ENCODE measurements at places on chromosomes 5 and 9. TPM values are rescaled to one million over a fixed set of nuclear protein-coding genes. Genes with fewer than 3 reads are reported as not detected.

GRCh38 chr5:150120617-150121447 lies 34.5 kb upstream of the CSF1R start:
- no peak for DNase-seq

GRCh38 chr5:170306381-170306831 lies 8.8 kb upstream of the LCP2 start:
- peak; percentile 64 for DNase-seq

GRCh38 chr5:76408104-76408654 lies 5.1 kb downstream of the IQGAP2 start:
- DNase-seq: no peak

- no peak for DNase-seq
Observed at GRCh38 chr5:126133424-126133823, 289.8 kb upstream of the GRAMD2B start.

The WDR5 gene
- total RNA-seq: 21.3 TPM

DNA sequence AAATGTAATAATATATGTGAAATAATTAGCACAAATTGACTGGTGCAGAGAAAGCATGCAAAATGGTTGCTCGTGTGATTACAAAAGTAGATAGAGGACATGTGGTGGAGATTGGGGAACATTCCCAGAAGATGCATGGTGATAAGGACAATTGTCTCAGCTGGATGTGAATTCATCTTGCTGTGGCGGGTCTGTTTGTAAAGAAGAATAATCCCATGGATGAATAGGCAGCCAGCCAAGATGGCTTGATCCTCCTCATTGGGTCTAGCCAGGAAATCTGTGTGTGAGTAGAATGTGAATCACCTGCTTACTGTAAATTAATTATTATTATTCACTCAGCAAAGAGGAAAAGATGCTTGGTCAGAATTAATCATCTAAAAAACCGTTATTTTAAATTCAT lies 12.6 kb upstream of the DPYSL3 start:
- no peak for DNase-seq

DNA sequence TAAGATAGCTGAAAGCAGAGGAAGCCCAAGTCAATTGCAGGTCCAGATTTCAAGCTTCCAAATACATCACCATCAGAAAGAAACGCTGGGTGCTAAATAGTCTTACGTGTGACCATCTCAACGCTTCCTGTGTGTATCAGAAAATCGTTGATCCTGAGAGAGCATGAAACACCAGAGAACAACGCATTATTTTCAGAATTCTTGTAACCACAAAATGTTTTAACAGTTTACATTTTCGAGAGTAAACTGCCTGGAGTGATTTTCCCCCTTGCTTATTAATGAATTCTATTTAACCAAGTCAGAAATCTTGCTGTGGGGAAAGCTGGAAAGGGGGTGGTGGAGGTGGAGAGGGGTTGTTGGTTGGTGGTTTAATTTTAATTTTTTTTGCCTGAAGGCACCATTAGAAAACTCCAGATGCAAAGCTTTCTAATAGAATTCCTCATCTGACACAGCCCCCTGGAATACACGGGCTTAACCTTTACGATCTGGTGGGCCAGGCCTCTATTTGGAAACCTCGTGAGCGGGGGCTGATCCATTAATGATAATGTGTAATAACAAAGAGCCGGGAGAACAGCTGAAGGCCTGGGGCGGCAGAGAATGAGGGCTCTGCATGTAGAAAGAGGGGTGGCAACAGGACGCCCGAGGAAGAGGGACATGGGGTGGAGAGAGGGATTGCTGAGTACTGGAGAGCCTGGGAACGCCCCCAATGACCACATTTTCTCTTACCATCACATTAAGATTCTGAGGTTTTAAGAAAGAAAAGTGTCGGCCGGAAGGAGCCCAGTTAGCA lies 124.5 kb upstream of the NFIB start:
- DNase-seq: no peak

DNA sequence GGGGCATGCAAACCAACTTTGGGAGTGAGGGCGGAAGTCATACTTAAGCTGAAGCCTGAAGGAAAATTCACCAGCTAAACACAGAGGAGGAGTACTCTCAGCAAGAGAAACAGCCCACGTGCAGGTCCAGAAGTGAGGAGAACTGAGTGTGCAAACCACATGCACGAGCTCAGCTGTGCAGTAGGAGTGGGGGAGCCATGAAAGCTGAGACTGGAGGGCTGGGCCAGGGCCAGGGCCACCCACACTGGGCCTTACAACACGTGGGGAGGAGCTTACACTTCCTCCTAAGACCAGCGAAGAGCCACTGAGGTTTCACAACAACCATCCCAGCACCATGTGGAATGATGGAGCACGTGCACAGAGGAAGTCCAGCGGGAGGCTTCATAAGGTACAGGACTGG lies 9.3 kb upstream of the WWC1 start:
- DNase-seq: no peak

DNA sequence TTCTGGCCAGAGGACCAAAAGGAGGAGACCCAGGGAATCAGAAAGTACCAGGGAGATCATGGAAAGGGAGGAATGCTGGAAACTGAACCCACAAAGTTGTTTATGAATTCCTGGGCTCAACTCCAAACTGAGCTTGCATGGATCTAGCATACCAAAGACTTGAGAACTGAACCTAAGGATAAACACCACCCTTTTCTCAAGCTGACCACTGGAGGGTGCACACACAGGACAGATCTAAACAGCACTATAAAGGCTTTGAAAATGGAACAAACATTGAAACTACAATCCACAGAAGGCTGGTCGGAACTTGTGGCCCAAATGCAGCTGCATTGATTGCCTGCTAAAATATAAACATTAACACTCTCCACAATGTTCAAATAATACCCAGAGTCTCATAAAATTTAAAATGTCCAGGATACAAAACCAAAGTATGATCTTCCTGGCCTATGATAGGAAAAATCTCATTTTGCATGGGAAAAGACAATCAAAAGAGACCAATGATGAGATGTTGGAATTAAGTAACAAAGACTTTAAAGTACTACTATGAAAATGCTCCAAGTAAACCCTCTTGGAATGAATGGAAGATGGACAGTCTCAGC lies 15.6 kb upstream of the IRF1 start:
- no peak for DNase-seq

DNA sequence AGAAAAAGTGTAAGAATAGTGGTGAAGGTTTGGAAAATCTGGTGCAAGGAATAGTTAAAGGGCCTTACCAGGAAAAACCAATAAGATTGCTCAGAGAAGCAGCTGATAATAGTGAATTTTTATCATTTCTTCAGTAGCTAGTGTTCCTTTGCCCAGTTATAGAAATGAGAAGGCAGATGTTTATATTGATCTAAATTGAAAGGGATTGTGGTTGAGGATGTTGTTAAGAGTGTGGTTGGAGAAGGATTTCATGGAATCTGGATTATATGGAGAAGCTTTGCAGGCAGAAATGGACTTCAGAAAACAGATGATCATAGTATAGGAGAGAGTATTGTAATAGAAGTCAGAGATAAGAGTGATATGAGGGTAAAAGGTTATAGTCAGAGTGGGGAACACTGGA lies 102.6 kb downstream of the XRCC4 start:
- no peak for DNase-seq

GRCh38 chr9:108416324-108416723 lies 439.5 kb downstream of the ACTL7B start:
- no peak for DNase-seq

DNA sequence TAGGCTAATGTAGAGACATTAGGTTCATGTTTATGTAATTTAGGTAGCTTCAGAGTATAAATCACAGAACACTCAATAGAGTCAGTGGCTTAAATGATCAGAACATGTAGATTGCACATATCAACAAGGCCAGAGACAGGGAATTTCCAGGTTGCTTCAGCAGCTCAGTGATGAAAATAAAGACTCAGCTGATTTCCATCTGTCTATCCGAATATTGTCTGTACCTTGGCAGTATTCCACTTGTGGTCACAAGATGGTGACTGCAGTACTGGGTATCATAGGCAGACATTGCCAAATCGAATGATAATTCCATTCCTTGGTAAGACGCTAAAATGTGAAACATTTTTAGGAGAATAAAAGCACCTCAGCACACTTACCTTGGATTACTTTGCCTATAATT lies 702.2 kb downstream of the MAT2B start:
- DNase-seq: no peak

The HEXB gene
- 94.2 TPM for total RNA-seq

- no peak for DNase-seq
Observed at GRCh38 chr9:78101247-78101646, 69.6 kb upstream of the GNAQ start.

The CDKN2B-AS1 gene
- total RNA-seq: 0.72 TPM

- DNase-seq: no peak
Observed at GRCh38 chr5:13566871-13567339, 377.6 kb downstream of the DNAH5 start.

GRCh38 chr5:160837749-160838593 lies 14.0 kb downstream of the ATP10B start:
- no peak for DNase-seq

The TRPM3 gene
- 1.9 TPM for total RNA-seq

The ZDHHC11B gene
- 5.5 TPM for total RNA-seq

GRCh38 chr9:92392690-92393089 lies 11.7 kb downstream of the OGN start:
- DNase-seq: no peak

GRCh38 chr5:90866333-90866732 lies 307.7 kb downstream of the ADGRV1 start:
- no peak for DNase-seq

The SLC36A2 gene
- total RNA-seq: not detected

- no peak for DNase-seq
Observed at GRCh38 chr5:53568871-53569270, 8.4 kb downstream of the NDUFS4 start.

DNA sequence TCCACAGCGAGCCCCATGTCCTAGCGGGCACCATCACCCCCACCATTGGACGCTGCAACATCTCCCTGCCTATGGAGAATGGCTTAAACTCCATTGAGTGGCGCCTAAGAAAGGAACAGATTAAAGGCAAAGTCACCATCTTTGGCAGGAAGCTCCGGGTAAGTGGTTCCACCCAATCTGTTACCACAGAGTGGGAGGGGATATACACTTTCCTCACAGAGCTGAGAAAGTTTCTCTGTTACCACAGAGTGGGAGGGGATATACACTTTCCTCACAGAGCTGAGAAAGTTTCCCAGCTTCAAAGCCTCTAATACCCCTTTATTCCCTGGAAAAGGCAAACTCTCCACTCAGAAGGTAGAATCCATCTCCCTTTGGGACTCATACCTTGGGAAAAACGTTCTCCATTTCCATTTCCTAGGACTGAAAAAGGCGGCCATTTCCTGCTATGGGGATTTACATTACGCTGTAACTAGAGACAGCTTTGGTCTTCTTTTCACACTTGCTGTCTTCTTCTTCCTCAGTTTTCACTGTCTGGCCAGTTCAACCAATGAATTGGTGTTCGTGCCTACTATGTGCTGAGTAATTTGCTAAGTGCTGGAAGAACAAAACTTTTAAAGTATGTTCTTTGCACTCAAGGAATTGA lies 63.4 kb upstream of the WWC1 start:
- no peak for DNase-seq

The FCN2 gene
- total RNA-seq: not detected

The OR1J2 gene
- not detected for total RNA-seq

The IL3 gene
- not detected for total RNA-seq

- no peak for DNase-seq
Observed at GRCh38 chr9:4984171-4984620, 876 bp upstream of the JAK2 start.

DNA sequence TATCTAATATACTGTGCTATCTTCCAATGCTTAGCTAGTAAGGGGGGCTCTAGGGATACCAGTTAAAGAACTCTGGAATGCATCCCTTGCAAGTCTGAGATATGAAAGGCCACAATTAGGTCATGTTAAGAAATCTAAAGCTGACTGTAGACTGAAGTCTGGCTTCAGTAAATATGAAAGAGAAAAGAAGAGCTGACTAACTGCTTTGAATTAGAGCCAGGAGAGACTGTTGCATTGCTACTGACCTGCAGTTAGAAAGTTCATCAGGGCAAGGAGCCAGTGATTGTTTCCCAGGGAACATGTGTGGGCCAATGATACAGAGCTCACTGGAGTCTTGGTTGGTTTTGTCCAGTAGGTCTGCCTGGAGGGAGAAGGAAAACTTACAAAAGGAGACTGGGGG lies 472.1 kb upstream of the TNC start:
- DNase-seq: no peak

GRCh38 chr9:116717150-116717549 lies 30.0 kb downstream of the TRIM32 start:
- no peak for DNase-seq

GRCh38 chr5:63097286-63097685 lies 518.7 kb downstream of the LRRC70 start:
- DNase-seq: no peak

The PCA3 gene
- not detected for total RNA-seq

DNA sequence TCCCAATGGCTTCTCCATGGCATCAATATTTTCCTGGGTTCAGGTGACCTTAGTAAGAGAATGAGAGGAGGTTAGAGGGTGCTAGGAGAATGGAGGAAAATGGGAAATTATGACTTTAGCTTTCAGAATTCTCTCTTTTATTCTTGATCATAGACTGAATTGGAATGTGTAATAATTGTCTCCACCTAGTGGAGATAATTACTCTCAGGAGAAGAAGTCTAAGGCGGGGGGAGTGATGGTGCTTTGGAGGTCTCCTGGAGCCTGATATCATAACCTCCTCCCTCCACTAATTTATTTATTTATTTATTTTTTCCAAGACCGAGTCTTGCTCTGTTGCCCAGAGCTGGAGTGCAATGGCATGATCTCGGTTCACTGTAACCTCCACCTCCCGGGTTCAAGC lies 221.3 kb downstream of the GRIA1 start:
- no peak for DNase-seq

The SEMA4D gene
- total RNA-seq: 49.5 TPM

DNA sequence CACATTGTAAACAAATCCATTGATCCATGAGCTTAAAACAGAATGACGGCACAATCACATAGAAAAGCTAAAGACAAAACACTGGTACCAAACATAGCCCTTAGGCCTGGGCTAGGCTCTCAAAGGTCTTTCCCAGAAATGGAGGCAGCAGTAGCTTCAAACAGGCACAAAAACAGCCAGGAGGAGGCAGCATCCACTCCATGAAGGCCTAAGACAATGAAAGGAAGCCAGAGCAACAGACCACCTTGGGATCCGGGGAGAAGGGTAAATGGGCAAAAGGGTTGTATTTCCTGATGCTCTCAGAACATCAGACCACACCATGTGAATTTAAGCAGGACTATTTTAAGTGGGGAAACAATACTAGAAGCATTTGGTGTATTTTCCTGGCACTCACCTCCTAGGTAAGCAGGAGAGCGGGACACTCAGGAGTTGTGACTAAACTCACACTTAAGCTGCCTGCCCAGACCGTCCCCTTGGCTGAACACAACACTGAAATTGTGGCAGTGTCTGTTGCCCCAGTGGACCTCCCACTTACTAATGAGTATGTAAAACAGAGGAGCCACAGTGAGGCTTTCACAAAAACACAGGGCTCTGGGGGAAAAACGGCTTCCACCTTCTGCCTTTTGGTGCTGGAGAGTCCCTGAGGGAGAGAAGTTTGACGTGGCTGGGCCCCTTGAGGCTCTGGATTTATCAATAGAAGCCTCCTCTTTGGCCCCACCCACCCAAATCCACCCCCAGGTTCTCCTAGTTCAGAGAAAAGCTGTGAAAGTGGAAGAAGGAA lies 11.9 kb downstream of the GNPDA1 start:
- no peak for DNase-seq

The MZB1 gene
- total RNA-seq: 1.1 TPM

All from omental fat pad (tissue), 4 donors.